ENCODE measurements at places on chromosomes 1 and 21. TPM values are rescaled to one million over a fixed set of nuclear protein-coding genes. Genes with fewer than 3 reads are reported as not detected.

DNA sequence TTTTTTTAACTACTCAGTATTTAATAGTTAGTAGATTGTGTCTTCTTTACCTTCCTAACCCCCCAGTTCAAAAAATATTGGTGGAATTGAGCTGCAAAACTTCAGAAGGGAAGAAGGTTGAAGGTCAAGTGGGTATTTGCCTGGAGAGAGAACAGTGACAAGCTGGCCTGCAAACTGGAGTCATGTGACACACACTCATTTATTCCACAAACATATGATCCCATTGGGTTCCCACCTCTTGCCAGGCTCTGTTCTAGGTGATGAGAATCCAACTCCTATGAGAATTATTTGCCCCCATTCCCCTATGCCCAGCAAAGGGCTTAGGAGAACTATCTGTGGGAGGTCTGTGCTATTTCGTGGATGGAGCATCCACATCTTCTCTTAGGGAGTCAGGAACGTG lies 3.5 kb upstream of the PEF1 start:
- H3K4me3 ChIP-seq: no peak overlapping the region
- H3K27ac ChIP-seq: no peak overlapping the region
- peaks cover 26% of the 10 kb centered on the region for H3K4me1 ChIP-seq
- no peak for DNase-seq
- no peaks in the 10 kb centered on the region for H3K27me3 ChIP-seq

DNA sequence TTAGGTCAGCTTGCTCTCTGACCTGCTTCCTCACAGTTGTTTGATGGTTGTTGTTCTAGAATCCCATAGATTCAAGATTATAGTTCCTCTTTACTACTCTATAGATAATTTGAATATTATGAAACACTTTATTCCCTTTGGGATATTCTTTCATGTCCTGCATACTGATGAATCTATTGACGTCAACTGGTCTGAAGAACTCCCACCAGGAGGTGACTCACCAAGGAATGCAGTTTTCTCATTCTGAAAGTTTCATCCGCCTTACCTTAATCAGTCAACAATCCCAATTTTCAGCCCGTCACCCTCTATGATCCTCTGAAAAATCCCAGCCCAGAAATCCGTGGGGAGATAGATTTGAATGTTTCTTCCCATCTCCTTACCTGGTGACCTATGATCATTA lies 834.1 kb upstream of the PRMT6 start:
- no peaks in the 10 kb centered on the region for H3K36me3 ChIP-seq
- no peaks in the 10 kb centered on the region for H3K4me1 ChIP-seq
- H3K27me3 ChIP-seq: no peaks in the 10 kb centered on the region
- DNase-seq: no peak
- H3K27ac ChIP-seq: no peak overlapping the region
- H3K4me3 ChIP-seq: no peak overlapping the region

DNA sequence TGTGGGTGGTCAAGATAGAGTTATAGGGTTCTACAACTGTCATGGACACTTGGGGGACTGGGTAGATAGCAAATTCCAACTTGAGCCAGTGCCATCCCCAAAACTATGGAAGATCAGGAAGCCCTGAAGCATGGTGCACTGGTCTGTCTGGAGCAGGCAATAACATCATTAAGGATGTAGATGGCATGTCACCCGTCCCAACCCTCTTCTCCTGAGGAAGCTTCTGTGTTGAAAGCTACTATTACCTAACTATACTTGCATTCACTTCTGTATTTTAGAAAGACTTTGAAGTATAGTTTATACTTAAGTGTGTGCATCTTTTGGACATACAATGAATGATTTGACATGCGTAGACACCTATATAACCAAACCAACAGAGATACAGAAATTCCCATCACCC lies 32.9 kb downstream of the RABIF start:
- H3K4me3 ChIP-seq: no peak overlapping the region
- peaks cover 5% of the 10 kb centered on the region for H3K4me1 ChIP-seq
- no peak for DNase-seq
- no peaks in the 10 kb centered on the region for H3K36me3 ChIP-seq
- H3K27me3 ChIP-seq: peaks cover 6% of the 10 kb centered on the region
- H3K27ac ChIP-seq: no peak overlapping the region

GRCh38 chr1:201025571-201026002 lies 2.1 kb upstream of the KIF21B start:
- no peaks in the 10 kb centered on the region for H3K27me3 ChIP-seq
- no peak overlapping the region for H3K27ac ChIP-seq

Gene IL23R
- 0.08 TPM for total RNA-seq
